ENCODE measurements at places on chromosomes 3 and 15.

DNA sequence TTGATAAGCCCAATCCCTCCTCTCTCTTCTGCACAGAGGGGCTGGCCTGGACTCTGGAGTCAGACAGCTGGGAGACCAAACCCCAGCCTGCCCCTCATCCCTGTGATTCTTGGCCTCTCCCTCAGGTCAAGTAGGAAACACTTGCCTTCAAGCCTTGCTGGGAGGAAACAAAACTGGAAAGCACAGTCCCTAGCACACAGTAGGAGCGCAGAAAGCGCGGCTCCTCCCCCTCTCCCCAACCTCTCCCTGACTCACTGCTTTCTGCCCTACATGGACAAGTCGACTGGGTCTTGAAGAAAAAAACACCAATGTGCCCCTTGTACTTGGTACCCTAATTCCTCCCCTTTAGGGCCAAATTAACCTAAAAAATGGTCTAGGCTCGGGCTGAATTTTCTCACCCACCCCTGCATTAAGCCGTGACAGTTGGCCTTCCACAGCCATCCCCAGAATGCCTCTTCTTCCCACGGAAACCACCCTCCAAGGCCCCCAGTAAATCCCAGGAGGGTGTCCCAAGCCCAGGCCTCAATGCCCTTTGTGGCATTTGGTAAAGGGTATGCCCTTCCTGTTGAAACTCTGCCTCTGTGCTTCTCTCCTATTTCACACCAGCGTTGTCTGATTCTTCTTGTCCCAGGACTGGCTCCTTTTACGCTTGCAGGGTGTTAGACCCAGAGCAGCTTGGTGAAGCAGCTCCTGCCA, 11.3 kb upstream of the RAF1 start:
- DNase-seq = no peak

- DNase-seq = no peak
These were observed 5.3 kb downstream of the ZNF620 start for GRCh38 chr3:40511031-40511718.

DNA sequence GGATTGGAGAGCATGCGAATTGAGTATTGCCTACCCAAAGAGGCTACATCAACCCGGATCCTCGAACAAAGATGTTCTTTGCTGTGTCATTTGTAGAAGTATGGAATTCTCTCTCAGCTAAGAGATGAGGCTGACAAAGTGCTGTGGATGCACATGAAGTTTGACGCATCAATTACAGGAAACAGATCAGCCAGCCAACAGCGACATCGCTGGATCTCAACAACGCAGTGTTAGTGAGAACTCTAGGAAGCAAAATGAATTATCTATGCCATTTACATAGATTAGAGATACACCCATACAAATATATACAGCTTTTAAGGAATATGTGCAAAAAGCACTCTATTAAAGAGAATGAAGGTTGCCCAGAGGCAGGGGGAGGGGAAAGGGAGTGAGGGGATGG, 160.6 kb upstream of the RGMA start:
- peak; percentile 27 for DNase-seq

- peak; percentile 43 for DNase-seq
These were observed 84.4 kb upstream of the GOLGA6B start for GRCh38 chr15:72570059-72570458.

- DNase-seq = no peak
These were observed 2.9 kb downstream of the TNFSF10 start for GRCh38 chr3:172520301-172520831.

- DNase-seq = peak; percentile 9
These were observed 488 bp downstream of the THSD4 start for GRCh38 chr15:71115567-71116351.

GRCh38 chr3:138010273-138010590, 267 bp downstream of the CLDN18 start:
- no peak for DNase-seq

- peak; percentile 32 for DNase-seq
These were observed 43.8 kb downstream of the PLCL2 start for GRCh38 chr3:16928386-16929132.

GRCh38 chr15:62899090-62899493, 143.5 kb upstream of the TPM1 start:
- no peak for DNase-seq

GRCh38 chr3:122635789-122636188, 44.9 kb upstream of the PARP14 start:
- DNase-seq = no peak

- peak; percentile 68 for DNase-seq
These were observed 2.9 kb upstream of the ZNF710 start for GRCh38 chr15:89998141-89998661.

DNA sequence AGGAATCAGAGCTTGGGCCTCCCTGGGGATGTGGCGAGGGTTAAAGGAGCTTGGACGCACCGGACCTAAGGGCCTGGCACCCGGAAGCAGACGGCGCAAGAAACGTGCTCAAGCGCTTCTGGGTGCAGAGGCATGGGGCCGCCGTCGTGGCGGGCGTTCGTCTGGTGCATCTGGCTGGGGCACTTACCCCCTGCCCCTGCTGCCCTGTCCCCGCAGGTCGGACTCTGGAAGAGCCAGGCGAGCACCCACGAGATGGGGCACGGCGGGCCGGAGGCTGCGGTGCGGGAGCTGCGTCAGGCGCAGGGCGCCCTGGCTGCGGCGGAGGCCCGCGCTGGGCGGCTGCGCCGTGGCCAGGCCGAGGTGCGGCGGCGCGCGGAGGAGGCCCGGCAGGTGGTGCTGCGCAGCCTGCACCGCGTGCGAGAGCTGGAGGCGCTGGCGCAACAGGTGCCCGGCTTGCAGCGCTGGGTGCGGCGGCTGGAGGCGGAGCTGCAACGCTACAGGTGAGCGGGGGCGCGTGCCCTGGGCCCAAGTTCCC, 2.5 kb downstream of the EFCC1 start:
- DNase-seq = no peak

- no peak for DNase-seq
These were observed 18.3 kb upstream of the VGLL3 start for GRCh38 chr3:87009271-87009670.

GRCh38 chr3:186502138-186502948, 41.8 kb downstream of the CRYGS start:
- no peak for DNase-seq

DNA sequence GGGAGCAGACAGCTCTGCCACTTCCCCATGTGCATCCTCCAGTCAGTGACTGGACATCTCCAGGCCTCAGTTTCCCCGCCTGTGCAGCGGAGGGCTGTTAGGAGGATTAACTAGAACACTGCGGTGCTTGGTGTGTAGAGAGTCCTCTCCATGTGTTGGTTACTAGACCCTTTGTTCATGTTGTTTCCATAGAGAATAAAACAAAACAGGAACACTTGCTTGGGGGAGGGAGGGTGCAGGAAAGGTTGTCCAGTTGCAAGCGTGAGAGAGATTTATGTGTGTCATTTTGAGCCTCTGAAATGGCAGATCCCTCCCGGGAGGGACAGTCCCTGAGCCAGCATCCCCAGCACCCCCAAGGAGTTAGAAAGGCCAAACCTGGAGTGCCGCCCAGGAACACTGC, 184.0 kb upstream of the LYSMD4 start:
- DNase-seq = peak; percentile 14

DNA sequence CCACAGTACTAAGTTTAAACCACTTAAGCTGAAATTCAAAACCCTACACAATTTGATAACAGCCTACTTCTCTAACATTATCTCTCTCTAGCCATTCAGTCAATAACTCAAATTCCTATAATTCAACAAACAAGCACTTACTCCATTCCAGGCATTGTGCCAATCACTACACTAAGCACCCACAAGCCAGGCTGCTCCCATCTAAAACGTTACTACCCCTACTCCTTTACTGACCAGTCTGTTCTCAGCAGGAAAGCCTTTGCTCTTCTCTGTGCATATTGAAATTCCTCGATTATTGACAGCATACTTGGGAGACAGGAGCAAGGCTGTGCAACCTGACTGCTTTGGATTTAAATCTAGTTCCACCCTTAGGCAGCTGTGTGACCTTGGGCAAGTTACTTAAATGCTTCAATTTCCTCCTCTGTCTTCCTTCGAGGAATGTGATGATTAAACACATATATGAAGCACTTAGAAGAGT, 177.2 kb upstream of the THBS1 start:
- DNase-seq = no peak

- DNase-seq = no peak
These were observed 53.0 kb upstream of the SNRPA1 start for GRCh38 chr15:101348015-101348414.

DNA sequence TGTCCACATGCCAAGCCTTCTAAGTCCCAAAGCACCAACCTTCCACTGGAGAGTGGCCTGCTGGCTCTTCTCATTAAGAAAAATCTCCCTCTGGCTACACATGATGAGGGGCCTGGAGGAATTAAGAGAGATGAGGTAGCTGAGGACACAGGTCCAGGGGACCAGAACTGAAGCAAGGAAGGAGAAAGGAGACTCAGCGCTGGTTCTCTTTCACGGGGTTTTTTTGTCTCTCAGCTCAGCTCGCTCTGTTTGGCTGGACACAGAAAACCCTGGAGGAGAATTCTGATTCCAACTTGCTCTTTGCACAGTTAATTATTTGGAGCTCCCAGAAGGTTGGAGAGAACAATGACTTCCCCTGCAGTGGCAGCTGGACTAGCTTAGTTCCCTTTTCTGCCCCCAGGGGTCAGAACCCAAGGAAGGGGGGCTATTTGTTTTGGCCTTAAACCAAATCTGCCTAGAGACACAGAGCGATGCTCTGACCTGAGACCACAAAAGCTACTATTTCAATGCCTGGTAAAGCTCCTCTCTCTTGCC, 507.6 kb downstream of the FHIT start:
- DNase-seq = no peak

DNA sequence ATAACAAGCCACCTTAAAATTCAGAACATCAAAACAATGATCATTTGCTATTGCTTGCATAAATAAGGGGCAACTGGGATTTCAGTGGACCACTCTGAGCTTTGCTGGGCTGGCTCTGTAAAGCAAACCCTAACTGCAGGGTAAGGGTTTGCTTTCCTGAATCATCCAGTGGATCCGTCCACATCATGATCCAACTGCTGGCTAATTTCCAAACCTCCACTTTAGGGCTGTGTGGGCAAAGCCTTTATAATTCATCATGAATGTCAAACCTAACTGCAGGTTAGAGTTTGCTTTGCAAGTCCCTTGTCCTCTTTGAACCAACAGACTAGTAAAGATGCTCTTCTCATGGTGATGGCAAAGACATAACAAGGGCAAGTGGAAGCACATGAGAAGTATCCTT, 76.1 kb downstream of the SYNPR start:
- DNase-seq = no peak

DNA sequence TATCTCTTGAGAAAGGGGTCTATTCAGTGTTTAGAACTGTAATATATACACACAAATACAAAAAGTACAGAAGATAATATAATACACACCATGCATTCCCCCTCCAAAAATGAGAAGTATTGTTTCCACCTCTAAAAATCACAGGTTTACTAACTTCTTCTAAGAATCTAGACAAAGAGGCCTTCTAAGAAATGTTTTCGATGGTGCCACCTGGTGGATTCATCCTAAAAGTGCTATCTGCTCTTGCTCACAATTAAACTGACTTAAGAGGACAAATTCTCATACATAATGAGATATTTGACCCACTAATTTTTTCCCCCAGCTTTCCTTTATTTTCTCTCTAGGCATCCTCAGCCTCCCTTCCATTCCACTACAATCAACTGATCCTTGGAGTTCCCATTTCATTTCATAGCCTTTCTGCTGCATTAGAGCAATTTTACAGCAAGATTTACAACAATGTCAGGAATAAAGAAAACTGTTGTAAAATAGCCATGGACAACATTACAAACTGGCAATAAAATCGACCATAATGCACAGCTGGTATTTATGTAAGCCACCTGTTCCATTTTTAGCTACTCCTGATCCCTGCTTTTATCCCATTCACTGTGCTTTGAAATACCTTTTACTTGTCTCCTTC, 124.6 kb downstream of the ARRDC4 start:
- peak; percentile 79 for DNase-seq

- DNase-seq = no peak
These were observed 110.4 kb upstream of the CTNNB1 start for GRCh38 chr3:41088882-41089281.

- DNase-seq = peak; percentile 58
These were observed 218.5 kb downstream of the BBX start for GRCh38 chr3:107740992-107741896.

- DNase-seq = no peak
These were observed 93.0 kb downstream of the RPL22L1 start for GRCh38 chr3:170776887-170777563.
